ENCODE measurements at places on chromosomes 1 and 21.
A peak's percentile ranks its signal among the peaks of the same experiment; 100 is the strongest.

GRCh38 chr1:178223289-178223688, 129.4 kb downstream of the RASAL2 start:
- no peak for DNase-seq

DNA sequence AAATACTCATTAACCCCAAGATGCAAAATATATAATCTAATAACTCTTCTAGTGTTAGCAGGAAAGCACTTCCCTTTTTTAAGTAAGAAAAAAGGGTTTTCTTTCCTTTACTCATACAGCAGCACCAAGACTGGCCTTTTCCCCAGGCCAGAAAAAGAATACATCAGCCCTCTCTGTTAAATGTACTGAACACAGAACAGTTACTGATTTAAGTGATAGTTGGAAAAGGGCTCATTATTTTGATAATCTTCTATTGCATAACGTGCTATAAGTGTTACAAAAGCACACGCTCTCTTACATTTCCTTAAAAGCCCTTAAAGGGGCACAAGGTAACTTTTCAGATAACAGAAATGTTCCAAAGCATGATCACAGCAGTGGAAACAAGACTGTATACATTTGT, 142.9 kb downstream of the TIAM1 start:
- no peak for DNase-seq

DNA sequence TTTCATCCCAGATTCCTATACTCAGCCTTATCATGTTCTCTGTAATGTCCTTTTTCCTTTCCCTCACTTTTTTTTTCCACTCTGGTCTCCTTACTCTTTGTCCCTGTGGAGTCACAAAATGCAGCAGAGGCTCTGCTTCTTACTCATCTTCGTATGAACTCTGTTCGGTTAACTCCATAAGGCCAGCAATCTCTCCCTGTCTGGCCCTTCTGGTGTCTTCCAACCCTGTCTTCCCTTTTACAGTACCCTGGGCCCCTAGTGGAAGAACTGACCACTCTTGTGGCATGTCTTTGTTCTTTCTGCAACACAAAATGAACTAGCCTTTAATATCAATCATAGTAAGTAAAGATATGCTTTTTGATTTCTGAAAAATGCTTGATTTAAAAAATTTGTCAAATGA, 7.1 kb downstream of the CD101 start:
- DNase-seq = no peak

- DNase-seq = no peak
Measured at GRCh38 chr21:36820176-36821031, 121.5 kb downstream of the SIM2 start.

DNA sequence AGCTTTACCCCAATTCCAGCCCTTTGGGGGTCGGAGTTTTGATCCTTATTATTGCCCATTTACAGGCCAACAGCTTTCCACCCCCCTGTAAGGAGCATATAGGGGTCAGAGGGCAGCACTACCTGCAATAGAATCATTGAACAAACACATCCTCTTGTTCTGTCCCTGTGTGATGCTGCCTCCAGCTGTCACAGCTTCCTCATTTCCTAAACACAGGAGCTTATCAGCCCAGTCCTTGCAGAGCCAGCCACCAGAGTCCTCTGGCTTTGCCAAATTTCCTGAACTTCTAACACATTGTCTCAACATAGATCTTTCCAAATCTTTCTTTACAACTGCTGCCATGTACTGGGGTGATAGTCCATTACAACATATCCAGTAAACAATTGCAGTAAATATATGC, 32.8 kb upstream of the PTBP2 start:
- DNase-seq = no peak

DNA sequence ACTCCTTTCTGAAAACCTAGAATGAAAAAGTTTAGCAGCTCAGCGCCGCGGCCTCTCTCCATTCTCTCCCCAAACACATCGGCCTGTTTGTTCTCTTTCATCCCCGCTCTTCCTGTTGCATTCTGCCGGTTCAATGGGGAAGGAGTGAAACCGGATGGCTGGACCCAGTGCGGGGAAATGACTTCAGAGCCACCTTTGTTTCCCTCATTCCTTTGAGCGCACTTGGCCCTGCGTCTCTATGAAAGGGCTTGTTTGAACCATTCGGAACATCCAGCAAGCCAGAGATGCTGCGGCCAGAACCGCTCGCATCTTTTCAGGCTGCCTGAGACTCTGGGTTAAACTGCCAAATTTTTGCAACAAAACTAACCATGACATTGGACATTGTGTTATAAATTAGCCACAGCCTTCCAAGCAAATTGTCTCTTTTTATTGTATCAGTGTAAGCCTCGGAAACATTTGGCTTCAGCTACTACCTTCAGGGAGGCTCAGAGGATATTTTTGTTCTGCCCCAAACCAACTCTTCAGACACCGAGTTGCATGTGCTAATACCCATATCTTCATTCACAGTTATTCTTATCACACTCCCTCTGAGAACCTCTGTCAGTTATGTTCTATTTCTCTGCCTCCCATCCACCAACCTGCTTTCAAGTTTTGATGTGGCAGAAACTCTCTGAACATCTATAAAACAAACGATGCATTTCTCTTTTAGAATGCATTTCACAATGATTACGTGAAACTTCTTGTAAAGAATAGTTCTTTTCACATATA, 5.1 kb upstream of the OLIG1 start:
- no peak for DNase-seq

DNA sequence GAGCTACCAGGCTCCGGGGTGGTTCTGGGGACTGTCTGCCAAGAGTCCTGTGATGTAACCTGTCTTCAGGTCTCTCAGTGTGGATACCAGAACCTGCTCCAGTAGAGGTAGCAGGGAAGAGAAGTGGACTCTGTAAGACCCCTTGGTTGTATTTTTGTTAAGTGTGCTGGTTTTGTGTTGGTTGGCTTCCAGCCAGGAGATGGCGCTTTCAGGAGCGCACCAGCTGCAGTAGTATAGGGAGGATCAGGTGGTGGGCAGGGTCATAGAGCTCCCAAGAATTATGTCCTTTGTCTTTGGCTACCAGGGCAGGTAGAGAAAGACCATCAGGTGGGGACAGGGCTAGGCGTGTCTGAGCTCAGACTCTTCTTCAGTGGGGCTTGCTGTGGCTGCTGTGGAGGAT, 1147.2 kb upstream of the ADGRL4 start:
- DNase-seq = no peak

DNA sequence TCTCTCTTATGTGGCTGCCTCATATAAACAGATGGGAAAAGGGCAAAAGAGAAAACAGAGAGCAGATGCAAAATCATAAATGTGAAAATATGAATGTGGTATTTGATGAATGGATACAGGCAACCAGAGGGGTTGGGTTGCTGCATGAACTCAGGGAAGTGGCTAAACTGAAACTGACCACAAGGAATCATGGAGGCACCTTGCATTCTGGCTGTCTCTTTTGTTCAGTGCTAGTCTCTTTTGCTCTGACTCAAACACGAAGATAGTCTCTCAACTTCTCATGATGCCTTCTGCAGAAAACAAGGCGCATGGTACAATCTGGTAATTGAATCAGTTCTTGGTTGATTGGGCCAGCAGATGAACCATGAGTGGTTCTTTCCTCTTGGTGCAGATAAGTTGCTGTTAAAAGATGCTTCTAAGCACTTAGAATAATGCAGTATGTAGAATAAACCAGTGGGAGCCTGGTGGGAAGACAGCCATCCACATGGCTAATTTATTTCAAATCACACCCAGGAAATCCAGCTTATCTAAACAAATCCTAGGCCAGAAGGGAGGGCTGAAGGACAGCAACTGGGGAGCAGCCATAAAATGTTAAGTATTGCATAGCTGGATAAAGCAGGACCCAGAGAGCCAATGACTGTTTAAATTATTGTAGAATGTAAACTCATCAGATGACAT, 64.2 kb downstream of the HLX start:
- DNase-seq = no peak

DNA sequence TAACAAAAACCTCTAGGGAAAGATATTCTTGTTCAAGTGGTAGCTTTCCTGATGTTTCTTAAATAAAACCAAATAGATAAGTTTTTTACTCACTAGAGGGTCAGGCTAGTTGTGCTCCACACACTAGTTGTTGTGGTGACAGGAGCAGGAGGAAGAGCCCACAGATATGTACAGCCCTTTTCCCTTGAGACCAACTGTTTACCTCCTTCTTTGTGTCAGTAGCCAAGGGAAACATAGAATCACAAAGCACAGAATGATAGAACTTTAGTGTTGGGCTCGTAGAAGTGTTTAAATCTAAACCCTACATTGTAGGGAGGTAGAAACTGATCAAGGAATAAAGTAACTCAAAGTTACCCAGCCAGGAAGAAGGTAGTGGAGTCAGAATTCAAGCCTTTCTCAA, 309.0 kb downstream of the CTH start:
- no peak for DNase-seq

DNA sequence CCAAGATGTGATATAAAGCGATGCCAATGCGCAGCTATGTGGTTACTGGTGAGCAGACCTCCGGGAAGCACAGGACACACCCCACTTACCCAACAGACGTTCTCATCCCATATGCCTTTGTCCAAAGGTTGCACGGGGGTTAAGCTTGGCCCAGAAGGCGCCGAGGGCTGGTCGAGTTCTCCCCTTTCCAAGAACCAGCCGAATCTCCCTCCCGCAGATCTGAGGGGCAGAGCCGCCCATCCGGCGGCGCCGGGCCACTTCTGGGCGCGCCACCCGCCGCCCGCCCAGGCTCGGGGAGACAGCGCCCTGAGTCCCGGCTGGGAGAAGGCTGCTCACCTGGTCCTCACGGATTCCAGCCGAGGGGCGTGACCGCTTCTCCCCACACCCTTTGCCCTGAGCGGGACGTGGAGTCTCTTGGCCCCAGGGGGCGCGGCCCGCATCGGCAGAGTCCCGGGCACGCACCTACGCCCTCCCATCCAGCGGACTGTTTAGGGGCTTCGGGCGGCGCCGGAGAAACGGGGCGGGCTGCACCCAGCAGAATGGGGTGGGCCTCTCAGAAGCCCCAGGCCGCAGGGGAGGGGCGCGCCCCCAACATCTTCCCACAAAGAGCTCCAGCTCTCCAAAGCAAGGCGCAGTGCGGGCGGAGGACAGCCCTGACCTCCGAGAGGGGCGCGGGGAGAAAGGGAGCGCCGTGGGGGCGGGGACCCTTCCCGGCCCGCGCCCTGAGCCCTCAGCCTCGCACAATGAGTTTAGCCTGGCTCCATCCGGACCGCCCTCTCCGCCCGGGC, 615 bp downstream of the GPR161 start:
- DNase-seq = peak; percentile 43

- DNase-seq = peak; percentile 5
Measured at GRCh38 chr1:190472494-190472893, 5.2 kb downstream of the BRINP3 start.

DNA sequence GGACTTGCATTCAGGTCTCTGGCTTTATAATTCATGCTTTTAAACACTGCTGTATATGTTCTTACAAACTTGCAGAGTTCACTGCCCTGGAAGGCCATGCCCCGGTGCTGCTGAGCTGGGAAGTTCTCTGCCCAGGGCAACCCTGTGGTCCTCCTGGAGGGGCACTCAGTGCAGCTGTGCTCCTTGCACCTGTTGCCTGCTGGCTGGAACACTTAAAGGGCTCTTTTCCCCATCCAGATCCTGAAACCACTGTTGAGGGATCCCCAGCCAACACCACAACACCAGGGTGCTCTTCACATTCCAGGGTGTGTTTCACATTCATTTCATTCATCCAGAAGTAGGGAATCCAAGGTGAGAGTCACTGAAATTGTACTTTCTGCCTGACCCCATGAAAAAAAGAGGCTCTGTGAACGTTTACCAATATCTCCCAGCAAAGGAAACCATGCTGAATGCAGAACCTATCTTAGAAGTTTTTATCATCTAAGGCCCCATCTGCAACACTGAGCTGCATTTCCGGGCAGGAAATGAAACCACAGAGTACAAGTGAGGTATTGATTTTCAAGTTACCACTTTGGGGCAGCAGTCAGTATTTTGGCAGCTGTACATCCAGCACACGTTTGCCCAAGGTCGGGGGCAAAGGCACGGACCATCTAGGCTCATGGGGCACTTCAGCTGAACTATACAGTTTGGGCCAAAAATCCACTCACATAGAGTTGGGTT, 16.4 kb upstream of the KIAA0040 start:
- DNase-seq = no peak

DNA sequence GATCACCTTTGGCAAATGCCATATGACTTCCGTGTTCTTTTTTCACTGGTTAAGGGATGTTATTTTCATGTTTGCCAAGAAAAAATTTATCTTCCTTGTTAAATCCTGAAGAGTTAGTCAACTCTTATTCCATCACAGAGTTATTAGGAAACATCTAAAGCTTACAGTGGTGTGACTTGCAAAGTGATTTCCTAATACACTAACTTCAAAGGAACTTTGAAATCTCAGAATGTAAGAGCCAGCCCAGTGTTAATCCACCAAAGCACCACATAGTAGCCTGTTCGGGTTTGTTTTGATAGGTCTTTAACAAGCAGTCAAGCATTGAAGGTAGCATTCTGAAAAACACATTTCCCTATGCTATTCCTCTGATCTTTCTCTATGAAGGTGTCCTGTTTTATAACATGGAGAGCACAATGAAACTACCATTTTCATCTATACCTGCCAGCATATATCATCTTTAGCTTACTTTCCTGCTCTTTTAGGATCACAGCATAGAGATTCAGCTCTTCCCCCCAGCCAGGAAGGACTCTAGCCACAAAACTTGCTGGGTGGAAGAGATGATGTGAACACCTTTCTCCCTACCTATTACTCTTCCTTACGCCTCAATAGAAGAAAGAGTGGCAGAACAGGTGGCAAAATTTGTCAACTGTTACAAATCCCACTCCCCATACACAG, 82.4 kb upstream of the MAGI3 start:
- DNase-seq = peak; percentile 73

- DNase-seq = no peak
Measured at GRCh38 chr1:20311289-20311688, 20.6 kb downstream of the VWA5B1 start.

DNA sequence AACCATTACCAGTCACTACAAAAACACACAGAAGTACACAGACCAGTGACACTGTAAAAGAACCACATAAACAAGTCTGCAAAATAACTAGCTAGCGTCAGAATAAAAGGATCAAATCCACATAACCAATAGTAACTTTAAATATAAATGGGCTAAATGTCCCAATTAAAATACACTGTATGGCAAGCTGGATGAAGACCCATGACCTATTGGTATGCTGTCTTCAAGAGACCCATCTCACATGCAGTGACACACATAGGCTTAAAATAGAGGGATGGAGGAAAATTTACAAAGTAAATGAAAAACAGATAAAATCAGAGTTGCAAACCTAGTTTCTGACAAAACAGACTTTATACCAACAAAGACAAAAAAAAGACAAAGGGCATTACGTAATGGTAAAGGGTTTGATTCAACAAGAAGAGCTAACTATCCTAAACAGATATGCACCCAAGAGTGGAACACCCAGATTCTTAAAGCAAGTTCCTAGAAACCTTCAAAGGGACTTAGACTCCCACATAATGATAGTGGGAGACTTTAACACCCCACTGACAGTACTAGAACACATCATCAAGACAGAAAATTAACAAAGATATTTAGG, 196.9 kb downstream of the TBX15 start:
- DNase-seq = no peak

Data from fibroblast of the aortic adventitia (primary cell).